Mammary epithelial cell (primary cell): ENCODE measurements at places on chromosomes 13 and 19.

DNA sequence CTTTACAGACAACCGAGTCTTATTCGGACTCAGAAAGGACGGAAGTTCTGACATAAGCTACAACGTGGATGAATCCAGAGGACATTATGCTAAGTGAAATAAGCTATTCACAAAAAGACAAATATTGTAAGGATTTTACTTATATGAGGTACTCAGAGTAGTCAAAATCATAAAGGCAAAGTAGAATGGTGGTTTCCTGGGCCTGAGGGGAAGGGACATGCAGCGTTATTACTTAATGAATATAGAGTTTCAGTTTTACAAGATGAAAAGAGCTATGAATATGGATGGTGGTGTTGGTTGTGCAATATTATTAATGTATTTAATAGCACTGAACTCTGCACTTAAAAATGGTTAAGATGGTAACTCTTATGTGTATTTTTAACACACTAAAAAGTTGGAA, 419.1 kb upstream of the SGCG start:
- no peak for DNase-seq

DNA sequence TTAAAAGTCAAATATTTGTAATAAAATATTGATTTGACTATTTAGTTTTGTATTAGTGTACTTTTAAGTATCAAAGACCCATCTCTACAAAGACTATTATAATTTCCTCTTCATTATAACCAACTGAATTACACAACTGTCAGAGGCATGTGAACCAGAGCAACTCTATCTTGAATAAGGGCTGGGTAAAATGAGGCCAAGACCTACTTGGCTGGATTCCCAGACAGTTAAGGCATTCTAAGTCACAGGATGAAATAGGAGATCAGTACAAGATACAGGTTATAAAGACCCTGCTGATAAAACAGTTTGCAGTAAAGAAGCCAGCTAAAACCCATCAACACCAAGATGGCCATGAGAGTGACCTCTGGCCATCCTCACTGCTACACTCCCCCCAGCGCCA, 36.2 kb upstream of the ATP12A start:
- no peak for DNase-seq

DNA sequence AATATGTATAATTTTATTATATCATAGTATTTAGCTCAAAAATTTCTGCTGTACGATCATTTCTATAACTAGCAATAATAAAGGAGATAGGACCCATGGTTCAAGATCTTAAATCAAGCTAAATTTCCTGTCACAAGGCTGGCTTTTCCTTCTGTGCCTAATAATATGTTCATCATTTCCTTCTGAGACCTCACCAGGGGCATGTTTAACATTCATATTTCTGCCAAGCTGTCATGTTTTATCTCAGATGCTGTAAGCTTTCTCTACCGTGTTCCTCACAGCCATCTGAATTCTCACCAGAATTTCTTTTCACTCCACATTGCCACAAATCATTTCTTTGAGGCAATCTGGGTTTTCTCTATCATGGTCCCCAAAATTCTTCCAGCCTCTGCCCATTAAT, 482.3 kb upstream of the SGCG start:
- no peak for DNase-seq

DNA sequence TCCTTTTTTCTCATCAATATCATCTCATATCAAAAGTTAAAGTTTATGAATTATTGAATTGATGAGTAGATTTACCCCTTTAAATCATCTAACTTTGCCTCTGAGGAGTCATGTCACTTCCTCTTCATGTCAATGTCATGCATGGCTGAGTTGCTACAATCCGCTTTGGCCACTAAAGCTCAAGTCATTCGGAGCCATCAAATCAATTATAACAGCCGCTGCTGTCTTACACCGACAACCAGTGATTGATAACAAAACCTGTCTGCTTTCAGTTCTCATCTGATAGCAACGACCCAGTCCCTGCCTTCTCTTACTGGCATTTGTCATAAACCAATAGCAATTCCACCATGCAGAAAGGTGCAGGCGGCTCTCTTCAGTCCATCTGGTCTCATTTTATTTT, 429.3 kb downstream of the DIAPH3 start:
- no peak for DNase-seq

DNA sequence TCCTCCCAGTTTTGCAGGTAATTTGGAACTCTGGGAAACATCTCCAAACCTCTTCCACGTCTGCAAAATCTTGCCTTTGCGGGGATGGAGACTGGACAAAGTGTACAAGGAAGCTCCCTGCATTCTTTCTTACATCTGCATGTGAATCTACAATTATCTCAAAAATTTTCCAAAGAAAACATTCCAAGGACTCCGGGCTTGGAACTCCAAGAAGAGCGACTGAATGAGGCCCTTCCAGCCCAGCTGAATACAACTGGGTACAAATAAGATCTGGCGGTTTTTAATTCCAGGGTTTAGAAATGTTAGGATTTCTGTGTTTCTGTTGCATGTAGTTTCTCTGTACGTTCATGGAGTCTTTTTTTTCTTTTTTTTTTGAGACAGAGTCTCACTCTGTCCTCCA, 28.5 kb downstream of the EXOC3L2 start:
- DNase-seq = no peak
